Psoas muscle (tissue), 8 donors: ENCODE measurements at places on chromosomes 1 and 21.

DNA sequence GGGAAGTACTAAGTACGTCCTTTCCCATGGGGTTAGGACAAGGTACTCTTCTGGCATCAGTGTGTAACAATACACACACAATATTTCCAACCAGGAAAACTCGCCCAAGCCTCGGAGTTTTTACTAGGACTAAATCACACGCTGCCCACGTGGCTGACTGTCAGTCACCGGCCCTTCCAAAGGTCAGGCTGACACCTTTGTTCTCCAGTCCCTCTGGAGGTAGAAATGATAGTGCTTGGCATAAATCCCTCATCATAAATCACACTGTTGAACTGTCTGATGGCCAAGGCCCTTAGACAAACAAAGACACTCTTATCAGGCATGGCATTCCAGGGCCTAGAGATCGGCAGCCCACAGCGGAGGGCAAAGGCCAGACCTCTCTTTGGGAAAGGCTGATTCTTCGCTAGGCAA lies 16.9 kb upstream of the SLAMF9 start:
- DNase-seq, result no peak

DNA sequence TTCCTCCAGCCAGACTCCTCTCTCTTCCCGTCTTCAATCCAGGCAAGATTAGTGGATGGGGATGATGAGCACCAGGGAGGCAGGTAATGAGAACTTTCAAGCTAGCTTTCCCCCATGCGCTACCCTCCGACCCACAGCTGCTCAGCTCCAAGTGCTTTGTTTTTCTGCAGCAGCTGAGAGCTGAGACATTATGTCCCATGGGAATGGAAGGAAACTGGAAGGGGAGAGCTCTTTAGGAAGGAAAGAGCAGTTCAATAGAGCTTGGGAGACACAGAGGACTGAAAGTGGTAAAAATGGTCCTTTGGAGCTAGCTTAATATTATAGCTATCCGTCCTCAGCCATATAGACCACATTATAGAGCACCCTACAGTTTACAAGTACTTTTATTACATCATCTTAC lies 39.8 kb downstream of the RAB3B start:
- no peak for DNase-seq

GRCh38 chr21:45838634-45839033 lies 142.9 kb upstream of the COL6A1 start:
- no peak for DNase-seq

DNA sequence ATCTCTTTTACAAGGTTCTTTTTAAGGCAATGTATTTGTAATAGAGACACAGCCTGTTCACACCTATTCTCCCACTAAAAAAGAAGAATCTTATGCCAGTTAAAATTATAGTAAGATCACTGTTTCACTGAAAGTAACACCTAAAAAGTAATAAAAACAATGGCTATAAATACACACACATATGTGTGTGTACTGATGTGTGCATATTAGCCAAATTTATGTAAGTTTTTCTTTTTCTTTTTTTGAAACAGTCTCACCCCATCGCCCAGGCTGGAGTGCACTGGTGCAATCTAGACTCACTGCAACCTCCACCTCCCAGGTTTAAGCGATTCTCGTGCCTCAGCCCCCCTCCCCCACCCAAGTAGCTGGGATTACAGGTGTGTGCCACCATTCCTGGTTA lies 56.8 kb upstream of the SLC30A10 start:
- DNase-seq, result no peak

DNA sequence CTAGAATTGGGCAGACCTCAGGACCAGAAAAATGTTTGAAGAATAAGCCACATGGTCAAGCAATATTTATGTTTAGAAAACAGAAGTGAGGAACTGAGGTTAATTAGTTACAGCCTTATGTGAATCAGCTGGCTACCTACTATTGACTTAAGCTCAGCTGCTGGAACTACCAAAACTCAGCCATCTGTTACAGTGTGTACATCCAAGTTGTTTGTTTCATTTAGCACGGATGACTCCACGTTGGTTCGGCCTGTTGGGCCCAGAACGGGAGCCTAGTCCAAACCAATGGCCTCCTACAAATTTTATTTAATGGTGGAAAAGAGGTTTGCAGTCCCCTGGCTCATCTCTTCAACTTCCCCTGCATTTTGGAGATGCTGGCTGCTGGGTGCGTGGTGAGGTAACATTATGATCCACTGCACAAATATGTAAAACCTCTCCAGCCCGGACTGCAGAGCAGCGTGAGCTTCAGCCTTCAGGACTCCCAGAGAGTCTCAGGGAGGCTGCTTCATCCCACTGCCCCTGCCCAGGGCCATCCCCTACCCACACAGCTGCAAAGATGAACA lies 143.4 kb downstream of the ZZZ3 start:
- DNase-seq, result no peak
